ENCODE measurements at places on chromosomes 16 and 17.

DNA sequence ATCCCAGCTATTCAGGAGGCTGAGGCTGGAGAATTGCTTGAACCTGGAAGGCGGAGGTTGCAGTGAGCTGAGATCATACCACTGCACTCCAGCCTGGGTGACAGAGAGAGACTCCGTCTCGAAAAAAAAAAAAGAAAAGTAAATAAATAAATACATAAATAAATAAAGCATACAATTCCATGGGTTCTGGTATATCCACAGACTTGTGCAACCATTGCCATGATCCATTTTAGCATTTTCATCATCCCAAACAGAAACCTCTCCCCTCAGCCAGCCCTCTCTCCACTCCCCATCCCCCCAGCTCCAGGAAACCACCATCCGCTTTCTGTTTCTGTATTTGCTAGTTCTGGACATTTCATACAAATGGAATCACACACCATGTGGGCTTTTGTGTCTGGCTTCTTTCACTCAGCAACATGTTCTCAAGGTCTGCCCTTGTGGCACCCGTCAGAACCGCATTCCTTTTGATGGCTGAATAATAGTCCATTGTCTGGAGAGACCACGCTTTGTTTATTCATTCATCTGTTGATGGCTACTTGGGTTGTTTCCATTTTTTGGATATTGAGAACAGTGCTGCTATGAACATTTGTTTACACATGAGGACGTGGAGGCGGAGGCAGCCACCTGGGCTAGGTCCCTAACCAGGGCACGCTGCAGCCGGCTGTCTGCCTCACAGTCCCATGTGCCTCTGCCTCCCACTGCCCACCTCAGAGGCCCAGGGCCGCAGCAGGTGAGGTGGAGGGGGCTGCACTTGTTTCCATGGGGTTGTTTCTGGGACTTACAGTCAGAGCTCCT, 76.2 kb downstream of the NT5M start:
- DNase-seq = no peak

DNA sequence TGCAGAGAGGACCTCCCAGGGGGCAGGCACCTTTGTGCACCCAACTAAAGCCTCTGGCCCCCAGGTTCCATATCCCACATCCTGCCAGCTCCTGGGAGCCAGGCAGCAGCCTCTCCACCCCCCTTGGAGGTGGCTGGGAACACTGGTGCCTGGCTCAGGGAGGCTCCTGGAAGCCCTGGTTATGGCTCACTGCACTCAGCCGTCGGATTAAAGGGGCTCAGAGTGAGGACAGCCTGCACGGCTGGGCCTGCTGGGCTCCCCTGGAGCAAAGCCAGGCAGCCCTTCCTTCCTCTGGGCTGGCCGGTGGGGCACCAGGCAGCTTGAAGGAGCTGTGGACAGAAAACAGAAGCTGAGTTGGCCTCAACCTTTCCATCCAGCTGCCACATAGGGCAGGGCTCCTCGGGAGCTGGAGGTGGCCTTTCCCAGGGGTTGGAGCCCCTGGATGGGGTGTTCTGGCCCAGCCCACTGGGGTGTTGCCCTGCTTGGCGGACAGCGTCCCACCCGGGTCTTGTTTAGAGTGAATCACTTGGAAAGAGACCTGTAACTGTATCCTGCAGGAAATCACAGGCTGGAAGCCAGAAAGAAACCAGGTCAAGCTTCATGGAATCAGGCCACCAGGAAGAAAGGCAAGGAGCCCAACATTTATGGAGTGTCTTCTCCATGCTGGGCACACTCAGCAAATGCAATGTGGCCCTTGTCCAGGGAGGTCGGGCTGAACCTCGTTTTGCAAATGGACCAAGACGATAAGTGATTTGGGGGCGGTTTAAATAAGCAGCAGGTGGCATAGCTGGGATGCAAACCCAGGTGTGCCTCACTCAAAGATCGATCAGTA, 253.3 kb downstream of the SOX9 start:
- no peak for DNase-seq

DNA sequence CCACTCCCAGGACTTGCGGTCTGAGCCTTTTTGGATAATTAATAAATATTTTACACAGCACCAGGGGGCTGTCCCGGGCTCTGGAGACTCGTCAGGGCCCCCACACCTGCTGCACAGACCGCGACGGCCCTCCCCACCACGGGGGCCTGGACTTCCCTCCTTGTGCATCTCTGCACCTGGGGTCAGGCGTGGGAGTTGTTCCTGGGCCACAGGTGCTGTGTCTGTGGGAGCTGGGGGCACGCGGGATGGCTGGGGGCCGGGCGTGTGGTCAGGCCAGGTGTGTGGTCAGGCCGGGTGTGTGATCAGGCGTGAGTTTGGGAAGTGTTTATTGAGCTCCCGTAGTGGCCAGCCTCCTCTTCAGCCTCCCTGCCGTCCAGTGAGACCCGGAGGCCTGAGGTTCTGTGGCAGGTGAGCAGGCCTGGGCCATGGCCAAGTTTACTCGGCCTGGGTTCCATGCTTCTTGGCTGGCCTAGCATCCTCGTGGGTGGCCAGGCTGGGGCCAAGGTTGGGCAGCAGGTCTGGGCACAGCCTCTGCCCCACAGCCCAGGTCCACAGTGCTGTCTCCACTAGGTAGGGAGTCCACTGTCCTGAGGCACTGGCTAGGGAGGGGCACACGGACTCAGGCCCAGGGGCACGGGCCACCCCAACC, 1.9 kb upstream of the STUB1 start:
- no peak for DNase-seq

- DNase-seq = peak; percentile 40
Measured at GRCh38 chr17:338442-339192, 14.0 kb downstream of the RPH3AL start.

GRCh38 chr17:68178831-68179230, 69.0 kb upstream of the AMZ2 start:
- no peak for DNase-seq

- DNase-seq = peak; percentile 63
Measured at GRCh38 chr16:3058139-3059030, 7.1 kb upstream of the IL32 start.

DNA sequence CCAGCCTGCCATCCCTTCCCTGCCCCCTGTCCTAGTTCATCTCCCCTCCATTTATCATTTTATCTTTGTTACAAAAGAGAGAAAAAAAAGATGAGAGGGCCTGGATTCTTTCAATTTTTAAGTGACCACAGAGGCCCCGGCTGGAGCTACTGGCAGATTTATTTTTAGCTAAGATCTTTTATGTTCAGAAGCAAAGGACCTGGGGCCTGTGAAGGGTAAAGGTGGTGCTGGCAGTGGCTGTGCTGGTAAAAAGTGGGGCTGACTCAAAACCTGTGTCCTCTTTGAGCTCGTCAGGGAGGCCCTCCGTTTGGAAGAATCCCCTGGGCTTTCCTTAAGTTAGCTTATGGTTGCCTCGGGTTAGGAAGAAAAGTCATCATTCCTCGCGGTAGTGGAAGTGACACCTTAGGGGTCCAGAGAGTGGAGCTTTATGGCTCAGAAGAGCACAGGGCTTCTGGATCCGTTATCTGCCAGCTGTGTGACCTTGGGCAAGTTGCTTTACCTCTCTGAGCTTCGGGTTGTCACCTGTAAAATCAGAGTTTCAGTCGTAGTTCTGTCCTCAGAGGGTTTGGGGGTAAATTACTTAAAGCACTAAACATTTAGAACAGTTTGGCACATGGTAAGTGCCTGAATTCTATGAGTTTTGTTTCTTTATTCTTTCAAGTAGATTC, 923.8 kb upstream of the EEF2KMT start:
- DNase-seq = no peak

DNA sequence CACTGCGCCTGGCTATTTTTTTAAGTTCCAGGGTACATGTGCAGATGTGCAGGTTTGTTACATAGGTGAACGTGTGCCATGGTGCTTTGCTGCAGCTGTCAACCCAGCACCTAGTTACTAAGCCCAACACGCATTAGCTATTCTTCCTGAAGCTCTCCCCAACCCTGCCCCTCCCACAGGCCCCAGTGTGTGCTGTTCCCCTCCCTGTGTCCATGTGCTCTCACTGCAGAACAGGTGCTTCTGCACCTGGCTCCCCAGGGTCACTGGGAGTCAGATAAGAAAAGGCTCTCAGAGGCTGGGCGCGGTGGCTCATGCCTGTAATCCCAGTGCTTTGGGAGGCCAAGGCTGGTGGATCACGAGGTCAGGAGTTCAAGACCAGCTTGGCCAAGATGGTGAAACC, 6.2 kb downstream of the HASPIN start:
- peak; percentile 68 for DNase-seq

DNA sequence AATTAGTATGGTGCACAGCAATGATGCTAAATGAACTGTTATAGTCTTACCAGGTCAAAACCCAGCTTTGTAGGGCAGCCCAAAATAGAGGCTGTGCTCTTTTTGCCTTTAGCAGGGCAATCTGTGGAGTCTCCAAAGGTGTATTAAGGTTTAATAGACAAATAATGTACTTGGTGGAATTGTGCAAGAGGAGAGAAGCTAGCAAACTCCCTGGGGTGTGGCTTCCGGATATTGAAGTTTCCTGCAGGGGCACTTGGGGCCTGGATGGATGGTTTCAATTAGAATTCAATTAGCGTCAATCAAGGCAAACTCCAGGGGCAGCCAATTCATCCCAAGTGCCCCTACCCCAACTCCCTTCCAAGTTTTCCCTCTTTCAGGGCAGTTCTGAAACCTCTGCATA, 285.8 kb downstream of the UTP18 start:
- DNase-seq = no peak

GRCh38 chr16:10539236-10539635, 41.2 kb downstream of the EMP2 start:
- DNase-seq = no peak

GRCh38 chr17:40886090-40886489, 1.0 kb upstream of the KRT20 start:
- DNase-seq = peak; percentile 92

DNA sequence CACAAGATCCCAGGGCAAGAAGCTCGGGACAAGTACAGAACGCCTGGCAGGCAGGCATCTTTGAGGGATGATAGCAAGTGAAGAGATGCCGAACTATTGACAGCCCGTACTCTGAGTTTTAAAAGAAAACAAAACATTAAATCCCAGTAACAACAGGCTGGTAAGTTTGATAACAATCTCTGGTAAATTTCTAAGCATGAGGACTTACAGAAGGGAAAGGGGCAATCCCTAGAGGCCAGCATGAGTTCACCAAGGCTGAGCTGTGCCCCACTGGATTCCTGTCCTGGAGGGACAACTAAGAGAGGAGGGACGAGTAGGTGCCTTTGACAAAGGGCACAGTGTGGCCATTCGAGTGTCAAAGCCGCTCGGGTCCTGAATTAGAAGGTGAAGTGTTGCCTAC, 26.2 kb downstream of the CCDC182 start:
- no peak for DNase-seq

- no peak for DNase-seq
Measured at GRCh38 chr16:82658796-82659195, 32.0 kb downstream of the CDH13 start.

GRCh38 chr17:17935321-17936271, 36.6 kb downstream of the TOM1L2 start:
- peak; percentile 91 for DNase-seq

GRCh38 chr16:50093607-50094539, 28.1 kb downstream of the HEATR3 start:
- DNase-seq = peak; percentile 6

GRCh38 chr17:63973930-63974593, 1.3 kb upstream of the SCN4A start:
- no peak for DNase-seq
